ENCODE measurements at places on chromosomes 2 and 18. TPM values are rescaled to one million over a fixed set of nuclear protein-coding genes. Genes with fewer than 3 reads are reported as not detected.

- H3K27me3 ChIP-seq = no peaks in the 10 kb centered on the region
- no peak overlapping the region for H3K4me3 ChIP-seq
- no peaks in the 10 kb centered on the region for H3K4me1 ChIP-seq
Measured at GRCh38 chr2:197200051-197200761, 110.4 kb downstream of the ANKRD44 start.

- DNase-seq = no peak
- H3K36me3 ChIP-seq = no peaks in the 10 kb centered on the region
- no peak overlapping the region for H3K4me3 ChIP-seq
- H3K27me3 ChIP-seq = no peaks in the 10 kb centered on the region
- no peaks in the 10 kb centered on the region for H3K4me1 ChIP-seq
Measured at GRCh38 chr18:36427831-36428230, 130.3 kb downstream of the FHOD3 start.

Gene VWA3B
- not detected for total RNA-seq

Gene IL1RL1
- total RNA-seq = not detected

Gene HOXD10
- not detected for total RNA-seq

Gene ANKRD29
- 2.1 TPM for total RNA-seq
